ENCODE measurements at places on chromosomes 7 and 10.

- DNase-seq: no peak
These were observed 48.4 kb upstream of the BTRC start for GRCh38 chr10:101305320-101306241.

- DNase-seq: no peak
These were observed 65.2 kb downstream of the WDR37 start for GRCh38 chr10:1121271-1121970.

- no peak for DNase-seq
These were observed 70.0 kb upstream of the PAPSS2 start for GRCh38 chr10:87589645-87590051.

- DNase-seq: no peak
These were observed 176.4 kb upstream of the HPS1 start for GRCh38 chr10:98623176-98623575.

- DNase-seq: no peak
These were observed 605.2 kb upstream of the DPP6 start for GRCh38 chr7:153447011-153447410.
